ENCODE measurements at places on chromosomes 1 and 21. TPM values are rescaled to one million over a fixed set of nuclear protein-coding genes. Genes with fewer than 3 reads are reported as not detected.

WNT4 gene
- total RNA-seq, result not detected

TRIM63 gene
- not detected for total RNA-seq

GPR25 gene
- not detected for total RNA-seq

TMPRSS15 gene
- not detected for total RNA-seq

ANKRD45 gene
- total RNA-seq, result not detected

WDR64 gene
- not detected for total RNA-seq

SLAMF9 gene
- not detected for total RNA-seq

CACHD1 gene
- total RNA-seq, result 0.06 TPM

- no peak for ATAC-seq
Measured at GRCh38 chr1:3314491-3315381, 139.7 kb upstream of the ARHGEF16 start.

- ATAC-seq, result no peak
Measured at GRCh38 chr1:40848530-40849189, 13.5 kb downstream of the CITED4 start.

DNA sequence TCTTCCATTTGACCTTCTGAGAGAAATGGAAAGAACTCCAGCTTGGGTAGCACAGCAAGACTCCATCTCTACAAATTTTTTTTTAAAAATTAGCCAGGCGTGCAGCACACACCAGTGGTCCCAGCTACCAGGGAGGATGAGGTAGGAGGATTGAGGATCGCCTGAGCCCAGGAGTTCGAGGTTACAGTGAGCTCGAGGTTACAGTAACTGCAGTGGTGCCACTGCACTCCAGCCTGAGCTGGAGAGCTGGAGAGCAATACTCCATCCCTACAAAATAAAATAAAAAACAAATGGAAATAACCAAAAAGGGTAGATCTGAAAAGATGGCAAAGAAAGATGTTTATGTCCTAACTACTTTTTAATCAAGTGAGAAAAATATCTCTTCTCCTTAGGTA lies 14.5 kb downstream of the POGZ start:
- no peak for ATAC-seq

DNA sequence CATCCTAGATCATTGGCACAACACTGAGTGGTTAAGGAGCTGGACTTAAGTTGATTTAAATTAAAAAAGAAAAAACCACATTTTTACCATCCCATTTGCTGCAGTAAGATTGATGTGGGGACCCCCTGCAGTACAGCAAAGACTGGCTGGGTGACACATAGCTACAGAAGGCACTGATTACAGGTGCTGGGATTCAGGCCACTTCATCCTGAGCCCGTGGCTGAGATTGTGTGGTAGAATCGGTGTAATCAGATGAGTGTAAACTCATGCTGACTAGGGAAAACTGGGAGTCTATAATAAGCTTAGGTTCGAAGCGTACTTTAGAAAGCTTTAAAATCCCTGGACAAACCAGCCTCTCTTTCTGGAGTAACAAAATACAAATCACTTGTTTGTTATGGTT lies 70.1 kb downstream of the SLC25A24 start:
- ATAC-seq, result no peak

DNA sequence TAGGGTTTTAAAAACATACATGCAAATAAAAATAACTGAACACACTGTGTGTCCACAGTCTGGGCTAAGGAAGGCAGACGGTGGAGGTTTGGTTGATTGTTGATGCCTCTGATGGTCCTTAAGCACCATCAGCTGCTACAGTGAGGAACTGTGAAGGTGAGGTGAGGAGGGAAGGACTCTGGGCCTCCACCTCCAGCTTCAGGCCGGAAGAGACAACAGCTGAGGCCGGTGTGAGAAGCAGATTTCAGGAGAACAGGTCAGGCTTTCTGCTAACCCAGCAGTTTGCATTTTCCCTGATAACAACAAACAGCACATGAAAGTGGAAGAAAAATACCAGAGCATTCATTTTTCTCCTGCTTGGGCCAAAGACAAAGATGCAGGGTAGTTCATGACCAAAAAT lies 189.9 kb upstream of the AJAP1 start:
- no peak for ATAC-seq

DNA sequence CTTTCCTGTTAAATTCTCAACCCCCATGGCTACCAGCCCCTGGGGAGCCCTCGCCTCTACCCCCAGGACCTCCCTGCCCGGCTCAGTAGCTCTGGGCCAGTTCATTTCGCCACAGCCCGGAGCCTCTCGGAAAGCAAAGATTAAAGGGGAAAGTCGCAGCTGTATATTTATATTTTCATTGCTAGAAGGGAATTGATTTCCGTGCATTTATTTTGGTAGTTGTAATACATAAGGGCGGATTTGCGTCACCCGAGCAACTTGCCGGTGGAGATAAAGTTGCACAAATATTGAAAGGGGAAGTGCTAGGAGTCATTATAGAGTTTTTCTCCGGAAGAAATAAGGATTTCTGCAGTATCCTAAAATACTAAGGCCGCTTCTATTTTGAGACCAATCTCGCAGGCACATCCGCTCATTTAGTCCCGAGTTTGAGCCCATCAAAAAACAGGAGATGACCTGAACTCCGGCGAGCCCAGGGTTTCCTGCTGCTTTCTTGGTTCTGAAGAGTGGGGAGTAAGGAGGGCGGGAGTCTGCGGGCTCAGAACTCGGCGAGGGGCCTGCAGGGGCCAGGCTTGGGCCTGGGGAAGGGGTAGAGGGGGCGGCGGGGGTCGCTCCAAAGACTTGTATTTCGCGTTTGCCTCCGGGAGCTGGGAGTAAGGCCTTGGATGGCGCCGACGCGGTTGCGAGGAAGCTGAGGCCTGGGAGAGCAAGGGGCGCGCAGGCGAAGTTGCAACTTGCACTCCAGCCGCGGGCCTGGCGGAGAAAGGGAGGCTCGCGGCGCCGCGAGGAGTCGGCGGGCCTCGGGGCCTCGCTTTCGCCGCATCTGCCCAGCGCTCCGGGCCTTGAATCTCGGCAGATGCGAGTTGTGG lies 2.5 kb upstream of the HLX start:
- no peak for ATAC-seq

GRCh38 chr1:65231718-65232330 lies 77.5 kb upstream of the DNAJC6 start:
- ATAC-seq, result peak; percentile 30

DNA sequence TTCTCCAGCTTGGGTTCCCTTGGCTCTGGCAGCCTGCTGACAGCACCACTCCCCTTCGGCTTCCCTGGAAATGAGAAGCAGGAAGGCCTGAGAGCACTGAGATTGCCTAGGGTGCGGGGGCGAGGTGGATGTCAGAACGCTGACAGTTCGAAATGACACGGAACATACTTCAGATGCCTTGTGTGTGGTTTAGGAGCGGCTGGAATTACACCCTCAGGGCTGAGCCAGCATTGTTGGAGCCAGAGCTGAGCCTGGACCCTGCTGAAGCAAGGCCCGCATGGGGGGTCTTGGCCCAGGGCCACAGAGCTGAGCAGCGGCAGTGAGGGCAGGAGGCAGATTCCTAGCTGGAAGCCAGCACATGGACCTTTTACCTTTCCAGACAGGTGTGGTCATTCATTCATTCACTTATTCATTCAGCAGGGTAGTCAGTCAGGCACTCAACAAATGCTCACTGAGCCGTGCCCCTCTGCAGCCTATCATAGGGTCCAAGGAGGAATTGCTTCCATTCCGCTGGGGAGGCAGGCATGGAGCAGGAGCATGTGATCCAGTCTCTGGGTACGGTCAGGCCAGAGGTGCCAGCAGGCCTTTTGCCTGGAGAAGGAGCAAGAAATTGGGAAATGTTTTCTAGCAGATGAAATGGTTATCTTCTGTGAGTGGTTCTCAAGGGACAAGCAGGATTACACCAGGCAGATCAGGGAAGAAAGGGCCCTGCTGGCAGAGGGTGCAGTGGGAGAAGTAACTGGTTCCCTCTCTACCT lies 6.6 kb upstream of the FOXE3 start:
- no peak for ATAC-seq

DNA sequence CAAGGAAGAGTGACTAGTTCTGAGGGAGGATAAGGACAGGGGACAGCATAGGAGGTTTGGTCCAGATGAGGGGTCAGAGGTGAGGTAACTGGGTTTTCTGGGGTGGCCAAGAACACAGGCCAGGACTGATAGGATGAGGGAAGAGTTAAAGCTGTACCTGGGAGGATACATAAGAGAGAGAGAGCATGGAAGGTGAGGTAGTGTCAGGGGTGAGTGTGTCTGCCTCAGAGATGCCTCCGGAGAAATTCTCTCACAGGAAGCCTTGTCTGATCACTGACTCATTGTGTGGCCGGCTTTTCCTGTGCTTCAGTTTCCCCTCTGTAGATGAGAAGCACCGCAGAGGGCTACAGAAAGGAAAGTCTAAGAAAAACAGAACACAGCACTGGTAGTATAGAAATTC lies 40.2 kb downstream of the FASLG start:
- peak; percentile 82 for ATAC-seq

- ATAC-seq, result no peak
Measured at GRCh38 chr21:32425628-32426027, 13.1 kb downstream of the EVA1C start.

DNA sequence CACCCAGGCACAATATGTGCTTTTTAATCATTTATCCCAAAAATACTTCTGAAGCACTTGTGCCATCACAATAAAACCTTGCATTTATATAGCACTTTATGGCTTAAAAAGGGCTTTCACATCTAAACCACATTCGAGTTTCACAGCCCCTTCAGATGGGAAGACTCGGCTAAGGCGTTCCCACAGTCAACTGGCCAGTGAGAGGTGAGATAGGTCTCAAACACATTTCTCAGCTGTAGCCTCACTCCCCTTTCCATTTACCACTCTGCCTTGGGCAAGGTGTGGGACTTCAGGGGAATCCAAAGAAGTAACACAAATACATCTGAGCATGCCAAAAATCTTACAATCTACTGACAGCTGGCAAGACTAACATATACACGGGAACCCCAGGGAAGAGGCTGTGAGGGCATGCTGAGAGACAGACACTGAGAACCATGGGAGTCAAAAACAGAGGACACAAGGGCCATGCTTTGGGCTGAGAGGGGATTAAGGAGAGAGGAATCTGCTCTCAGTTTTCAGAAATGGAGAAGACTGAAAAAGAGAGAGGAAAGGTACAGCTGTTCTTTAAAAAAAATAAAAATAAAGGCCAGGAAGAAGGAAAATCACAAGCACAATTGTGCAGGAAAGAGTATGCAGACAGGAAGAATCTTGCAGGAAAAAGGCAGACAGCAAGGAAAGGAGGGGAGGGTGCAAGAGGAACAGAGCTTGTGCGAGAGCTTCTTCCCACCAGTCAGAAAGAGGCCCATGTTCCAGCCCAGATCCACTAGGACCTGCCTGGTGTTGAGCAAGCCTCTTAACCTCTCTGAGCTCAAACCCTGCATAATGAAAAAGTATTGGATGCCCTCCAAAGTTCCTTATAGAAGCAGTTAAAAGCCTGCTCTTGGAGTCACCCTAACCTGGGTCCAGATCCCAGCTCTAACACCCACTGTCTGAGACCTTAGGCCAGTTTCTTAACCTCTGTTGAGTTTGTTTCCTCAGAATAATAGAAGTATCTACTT lies 73.5 kb downstream of the JAK1 start:
- no peak for ATAC-seq

DNA sequence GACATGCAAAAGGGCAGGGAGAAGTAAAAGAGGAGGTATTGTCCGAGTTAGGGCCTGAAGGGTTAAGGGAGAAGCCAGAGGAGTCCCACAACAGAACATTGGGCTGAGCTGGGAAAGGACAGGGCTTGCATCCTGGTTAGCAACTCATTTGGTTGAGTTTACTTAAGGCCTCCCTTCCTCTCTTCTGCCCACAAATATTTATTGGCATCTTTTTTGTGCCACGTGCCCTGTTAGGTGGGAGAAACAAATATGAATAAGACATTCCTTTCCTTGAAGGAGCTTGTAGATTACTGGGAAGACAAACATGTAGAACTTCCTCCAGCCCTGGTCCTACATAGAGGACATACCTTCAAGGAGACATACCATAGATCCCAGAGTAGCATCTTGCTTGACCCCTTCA lies 53.0 kb upstream of the PRELP start:
- no peak for ATAC-seq

DNA sequence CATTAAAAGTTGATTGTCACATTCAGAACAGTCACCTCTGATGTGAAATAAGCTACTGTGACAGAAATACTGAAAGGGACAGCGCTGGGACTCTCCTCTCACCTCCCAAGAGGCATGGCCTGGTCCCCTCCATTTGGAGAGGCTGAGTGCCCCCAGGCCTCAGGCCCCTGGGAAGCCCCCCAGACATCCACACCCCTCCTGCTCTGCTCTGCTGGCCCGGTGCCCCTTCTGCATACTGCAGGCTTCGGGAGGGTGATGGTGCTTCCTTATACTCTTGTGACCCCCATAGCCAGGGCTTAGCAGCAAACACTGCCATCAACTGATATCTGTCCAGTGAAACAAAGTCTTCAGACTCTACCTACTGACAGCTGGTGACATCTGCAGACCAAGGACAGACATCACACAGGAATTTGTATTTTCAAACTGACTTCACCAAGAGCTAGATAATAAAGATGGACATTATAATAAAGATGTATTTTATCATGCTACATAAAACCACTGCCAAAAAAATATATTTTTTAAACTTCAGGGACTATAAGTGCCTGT lies 36.9 kb downstream of the C2CD2 start:
- ATAC-seq, result no peak

DNA sequence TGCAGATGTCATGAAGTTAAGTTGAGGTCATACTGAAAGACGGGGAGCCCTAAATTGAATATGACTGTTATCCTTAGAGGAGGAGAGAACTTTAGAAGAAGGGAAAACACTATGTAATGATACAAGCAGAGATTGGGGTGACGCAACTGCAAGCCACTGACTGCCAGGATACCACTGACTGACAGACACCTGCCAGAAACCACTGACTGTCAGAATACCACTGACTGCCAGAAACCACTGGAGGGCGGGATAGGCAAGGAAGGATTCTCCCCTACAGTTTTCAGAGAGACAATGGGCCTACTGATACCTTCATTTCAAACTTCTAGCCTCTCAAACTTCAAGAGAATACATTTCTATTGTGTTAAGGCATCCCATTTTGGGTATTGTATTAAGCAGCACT lies 388.7 kb downstream of the USH2A start:
- no peak for ATAC-seq

- ATAC-seq, result peak; percentile 45
Measured at GRCh38 chr1:62462370-62462769, 25.5 kb downstream of the USP1 start.

DNA sequence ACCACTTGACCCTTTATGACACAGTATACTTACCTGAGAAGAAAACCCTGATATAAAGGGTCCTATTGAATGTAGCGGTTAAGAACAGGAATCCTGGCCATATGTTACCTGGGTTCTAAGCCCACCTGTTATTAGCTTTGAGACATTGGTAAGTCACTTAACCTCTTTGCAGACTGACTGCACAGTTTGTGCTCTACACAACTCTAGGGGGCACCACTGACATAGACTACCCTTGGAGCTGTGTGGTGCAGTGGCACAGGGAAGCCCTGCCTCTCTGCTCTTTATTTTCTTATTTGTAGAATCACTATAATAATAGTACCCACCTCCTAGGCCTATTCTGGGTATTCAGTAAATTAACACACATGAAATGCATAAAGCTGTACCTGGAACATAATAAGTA lies 165.6 kb downstream of the C1orf94 start:
- ATAC-seq, result no peak

All from activated T-helper 17 cell treated with anti-CD3 and anti-CD28 coated beads, Interleukin-2, amount 50 U/mL, for 72 hours (primary cell).